ENCODE measurements at places on chromosomes 1 and 21. TPM values are rescaled to one million over a fixed set of nuclear protein-coding genes. Genes with fewer than 3 reads are reported as not detected.

GRCh38 chr1:44496541-44497171, 91.6 kb downstream of the RNF220 start:
- peaks cover 7% of the 10 kb centered on the region for H3K27me3 ChIP-seq
- no peak for DNase-seq
- H3K4me1 ChIP-seq = no peaks in the 10 kb centered on the region
- H3K36me3 ChIP-seq = no peaks in the 10 kb centered on the region
- no peak overlapping the region for H3K27ac ChIP-seq
- no peak overlapping the region for H3K4me3 ChIP-seq

DNA sequence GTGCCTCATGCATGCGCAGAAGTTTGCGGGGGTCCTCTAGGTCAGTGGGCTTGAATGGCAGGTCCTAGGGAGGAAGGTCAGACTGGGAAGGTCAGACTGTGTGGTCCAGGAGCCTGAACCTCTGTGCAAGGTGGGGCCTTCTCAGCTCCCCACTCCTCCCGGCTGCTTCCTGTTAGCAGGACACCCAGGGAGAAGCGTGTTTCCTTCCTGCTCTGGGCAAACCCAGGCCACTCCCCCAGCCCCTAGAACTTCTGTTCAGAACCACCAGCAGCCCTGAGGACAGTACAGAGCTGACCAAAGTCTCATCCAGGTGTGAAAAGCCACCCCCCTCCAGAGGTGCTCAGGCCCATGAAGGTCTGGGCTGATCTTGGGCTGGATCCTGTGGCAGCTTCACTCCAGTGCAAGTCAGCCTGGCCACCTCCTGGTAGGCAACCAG, 29.9 kb downstream of the NAV1 start:
- H3K4me3 ChIP-seq = no peak overlapping the region
- H3K4me1 ChIP-seq = peaks cover 2% of the 10 kb centered on the region
- H3K27me3 ChIP-seq = no peaks in the 10 kb centered on the region
- H3K36me3 ChIP-seq = no peaks in the 10 kb centered on the region
- H3K27ac ChIP-seq = no peak overlapping the region

DNA sequence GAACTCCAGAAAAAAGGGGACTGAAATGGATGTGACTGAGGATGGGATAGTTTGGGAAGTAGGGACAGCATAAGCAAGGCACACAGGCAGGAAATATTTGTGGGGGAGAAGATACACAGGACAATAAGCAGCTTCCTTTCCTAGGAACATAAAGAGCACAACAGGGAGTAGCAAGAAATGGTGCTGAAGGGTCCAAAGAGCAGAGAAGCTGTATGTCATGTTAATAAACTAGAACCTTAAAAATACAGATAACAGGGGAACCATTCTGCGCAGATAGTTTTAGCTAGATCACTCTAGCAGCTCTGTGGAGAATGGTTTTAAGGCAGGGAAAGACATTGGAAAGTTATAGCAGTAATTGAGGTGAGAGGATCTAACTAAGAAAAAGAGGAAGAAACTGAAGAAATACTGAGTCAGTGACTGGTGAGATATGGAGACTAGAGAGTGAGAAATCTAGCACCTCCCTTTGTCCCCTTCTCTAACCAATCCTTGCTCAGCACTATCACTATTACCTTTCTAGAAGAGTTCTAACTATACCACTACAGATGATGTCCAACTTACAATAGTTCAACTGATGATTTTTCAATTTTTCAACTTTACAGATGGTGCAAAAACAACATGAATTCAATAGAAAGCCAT, 95.0 kb downstream of the CDC42BPA start:
- peaks cover 16% of the 10 kb centered on the region for H3K27me3 ChIP-seq
- no peaks in the 10 kb centered on the region for H3K36me3 ChIP-seq
- no peak overlapping the region for H3K27ac ChIP-seq
- no peaks in the 10 kb centered on the region for H3K4me1 ChIP-seq

- no peak overlapping the region for H3K4me3 ChIP-seq
- no peaks in the 10 kb centered on the region for H3K36me3 ChIP-seq
- no peak overlapping the region for H3K27ac ChIP-seq
- no peak for DNase-seq
Measured at GRCh38 chr1:6273380-6273891, 12.5 kb upstream of the GPR153 start.

DNA sequence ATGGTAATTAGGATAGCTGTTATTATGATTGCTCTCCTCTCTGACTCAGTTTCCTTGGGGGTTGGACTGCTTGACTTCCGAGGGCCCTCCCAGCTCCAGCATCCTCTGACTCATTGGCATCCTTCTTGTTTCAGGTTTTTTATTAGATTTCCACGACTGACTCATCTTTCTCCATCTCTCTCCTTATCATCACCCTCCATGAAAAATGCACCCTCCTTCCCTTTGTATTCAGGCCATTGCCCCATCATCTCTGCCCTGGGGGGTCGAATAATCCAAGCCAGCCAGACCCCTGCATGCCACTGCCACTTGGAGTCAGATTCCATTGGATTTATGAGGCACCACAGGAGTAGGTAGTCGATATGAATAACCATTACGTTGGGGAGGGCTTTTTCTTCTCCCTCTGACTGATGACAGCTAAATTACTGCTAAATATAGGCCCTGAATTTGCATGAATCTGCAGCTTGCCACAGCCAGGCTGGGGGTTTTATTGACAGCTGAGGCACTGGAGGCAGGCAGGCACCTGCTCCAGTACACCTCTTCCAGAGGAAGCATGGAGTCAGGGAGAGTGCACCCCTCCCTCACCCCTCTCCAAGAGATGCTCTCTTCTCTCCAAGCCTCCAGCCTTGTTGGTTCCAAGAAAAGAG, 91.7 kb downstream of the C1orf94 start:
- no peak for DNase-seq
- no peaks in the 10 kb centered on the region for H3K36me3 ChIP-seq
- no peak overlapping the region for H3K27ac ChIP-seq

GRCh38 chr21:35050348-35051286, 1.5 kb upstream of the RUNX1 start:
- DNase-seq = no peak
- peak overlapping the region; percentile 50 for H3K27ac ChIP-seq
- peaks cover 5% of the 10 kb centered on the region for H3K27me3 ChIP-seq
- H3K36me3 ChIP-seq = peaks cover 3% of the 10 kb centered on the region
- peaks cover 68% of the 10 kb centered on the region for H3K4me1 ChIP-seq
- no peak overlapping the region for H3K4me3 ChIP-seq

DNA sequence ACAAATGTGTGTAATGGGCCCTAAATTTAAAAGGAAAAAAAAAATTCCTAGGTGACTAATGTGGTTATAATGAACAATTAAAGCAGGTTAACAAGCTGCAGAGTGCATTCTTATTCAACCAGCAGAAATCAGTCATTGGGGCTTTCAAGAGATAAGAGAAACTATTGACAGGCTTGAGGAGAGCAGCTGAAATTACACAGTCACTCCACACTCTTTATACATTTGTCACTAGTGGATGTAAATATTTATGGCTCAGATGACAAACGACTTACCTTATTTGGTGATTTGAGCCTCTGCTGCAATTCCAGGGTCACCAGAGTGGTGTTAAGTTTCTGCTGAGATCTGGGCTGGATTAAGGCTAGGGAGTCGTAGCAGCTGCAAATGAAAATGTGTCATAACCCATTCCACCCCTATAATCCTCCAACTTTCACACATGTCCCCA, 896.3 kb downstream of the TTLL7 start:
- no peak for DNase-seq

DNA sequence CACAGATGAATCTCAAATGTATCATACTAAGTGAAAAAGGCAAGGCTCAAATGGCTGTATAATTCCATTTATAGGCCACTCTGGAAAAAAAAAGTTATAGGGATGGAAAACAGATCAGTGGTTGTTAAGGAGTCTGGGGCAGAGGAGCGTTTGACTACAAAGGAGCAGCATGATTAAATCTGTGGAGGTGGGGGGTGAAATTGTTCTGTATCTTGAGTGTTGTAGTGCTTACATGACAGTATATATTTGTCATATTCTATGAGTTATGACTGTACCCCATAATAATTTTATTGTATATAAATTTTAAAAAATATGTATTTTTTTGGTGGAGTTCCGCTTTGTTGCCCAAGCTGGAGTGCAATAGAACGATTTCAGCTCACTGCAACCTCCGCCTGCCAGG, 10.3 kb downstream of the TAF12 start:
- peaks cover 11% of the 10 kb centered on the region for H3K36me3 ChIP-seq
- no peak overlapping the region for H3K4me3 ChIP-seq
- no peak for DNase-seq
- H3K27ac ChIP-seq = no peak overlapping the region

GRCh38 chr1:109719337-109719837, 7.3 kb downstream of the GSTM5 start:
- H3K36me3 ChIP-seq = no peaks in the 10 kb centered on the region
- H3K4me3 ChIP-seq = no peak overlapping the region
- DNase-seq = no peak
- no peak overlapping the region for H3K27ac ChIP-seq
- H3K27me3 ChIP-seq = peaks cover 5% of the 10 kb centered on the region
- H3K4me1 ChIP-seq = peaks cover 4% of the 10 kb centered on the region

DNA sequence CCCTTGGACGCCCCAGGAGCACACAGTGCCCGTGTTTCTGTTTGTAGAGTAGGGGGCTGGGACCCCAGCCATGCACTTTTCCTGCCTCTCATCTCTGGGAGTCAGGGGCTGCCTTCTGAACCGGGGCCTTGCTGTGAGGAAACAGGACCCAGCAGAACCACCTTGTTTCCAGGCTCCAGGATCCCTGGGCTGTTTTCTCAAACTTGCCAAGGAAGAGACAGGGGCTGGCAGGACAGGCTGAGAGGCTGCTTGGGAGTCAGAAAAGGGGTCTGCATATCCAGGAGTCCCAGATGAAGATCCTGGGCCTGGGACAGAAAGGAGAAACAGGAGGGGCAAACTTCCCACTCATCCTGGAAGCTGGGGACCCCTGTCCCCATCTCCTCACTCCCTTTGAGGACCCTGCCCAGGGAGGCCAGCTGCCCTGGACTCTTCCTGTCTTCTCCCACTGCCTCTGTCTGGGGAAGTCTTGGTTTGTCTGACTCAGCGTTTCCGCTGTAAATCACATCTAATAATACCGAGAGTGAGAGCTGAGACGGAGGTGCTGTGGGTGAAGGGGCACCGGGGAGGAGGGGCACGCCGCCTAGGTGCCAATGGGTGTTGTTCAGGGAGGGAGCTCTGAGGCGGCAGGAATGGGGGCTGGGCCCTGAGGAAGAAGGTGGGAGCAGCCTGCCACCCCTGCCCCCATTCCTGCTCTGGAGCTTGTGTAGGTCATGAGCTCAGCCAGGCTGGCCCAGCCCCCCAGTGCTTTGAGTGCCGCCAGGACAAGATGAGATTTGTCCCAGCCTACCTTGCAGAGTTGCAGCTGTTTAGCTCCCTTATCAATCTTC, 16.7 kb downstream of the POU3F1 start:
- peak overlapping the region; percentile 87 for H3K27ac ChIP-seq
- H3K4me3 ChIP-seq = peak overlapping the region; percentile 59
- peaks cover 5% of the 10 kb centered on the region for H3K36me3 ChIP-seq
- DNase-seq = peak; percentile 81

- no peaks in the 10 kb centered on the region for H3K4me1 ChIP-seq
- no peaks in the 10 kb centered on the region for H3K36me3 ChIP-seq
- no peak overlapping the region for H3K27ac ChIP-seq
- H3K27me3 ChIP-seq = no peaks in the 10 kb centered on the region
- no peak overlapping the region for H3K4me3 ChIP-seq
- no peak for DNase-seq
Measured at GRCh38 chr1:3227893-3228292, 158.9 kb downstream of the PRDM16 start.

GRCh38 chr1:36248250-36248894, 24.1 kb downstream of the THRAP3 start:
- H3K4me1 ChIP-seq = peaks cover 42% of the 10 kb centered on the region
- H3K27me3 ChIP-seq = no peaks in the 10 kb centered on the region
- H3K36me3 ChIP-seq = peaks cover 33% of the 10 kb centered on the region
- no peak overlapping the region for H3K4me3 ChIP-seq
- peak overlapping the region; percentile 70 for H3K27ac ChIP-seq

DNA sequence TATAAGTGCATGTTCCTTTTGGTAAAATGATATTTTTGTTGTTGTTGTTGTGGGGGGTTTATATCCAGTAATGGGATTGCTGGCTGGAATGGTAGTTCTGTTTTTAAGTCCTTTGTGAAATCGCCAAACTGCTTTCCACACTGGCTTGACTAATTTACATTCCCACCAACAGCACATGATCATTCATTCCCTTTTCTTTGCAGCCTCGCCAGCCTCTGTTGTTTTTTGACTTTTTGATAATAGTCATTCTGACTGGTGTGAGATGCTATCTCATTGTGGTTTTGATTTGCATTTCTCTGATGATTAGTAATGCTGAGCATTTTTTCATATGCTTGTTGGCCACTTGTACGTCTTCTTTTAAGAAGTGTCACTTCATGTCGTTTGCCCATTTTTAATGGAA, 188.5 kb upstream of the CHRM3 start:
- H3K36me3 ChIP-seq = no peaks in the 10 kb centered on the region
- no peaks in the 10 kb centered on the region for H3K27me3 ChIP-seq
- H3K27ac ChIP-seq = no peak overlapping the region

DNA sequence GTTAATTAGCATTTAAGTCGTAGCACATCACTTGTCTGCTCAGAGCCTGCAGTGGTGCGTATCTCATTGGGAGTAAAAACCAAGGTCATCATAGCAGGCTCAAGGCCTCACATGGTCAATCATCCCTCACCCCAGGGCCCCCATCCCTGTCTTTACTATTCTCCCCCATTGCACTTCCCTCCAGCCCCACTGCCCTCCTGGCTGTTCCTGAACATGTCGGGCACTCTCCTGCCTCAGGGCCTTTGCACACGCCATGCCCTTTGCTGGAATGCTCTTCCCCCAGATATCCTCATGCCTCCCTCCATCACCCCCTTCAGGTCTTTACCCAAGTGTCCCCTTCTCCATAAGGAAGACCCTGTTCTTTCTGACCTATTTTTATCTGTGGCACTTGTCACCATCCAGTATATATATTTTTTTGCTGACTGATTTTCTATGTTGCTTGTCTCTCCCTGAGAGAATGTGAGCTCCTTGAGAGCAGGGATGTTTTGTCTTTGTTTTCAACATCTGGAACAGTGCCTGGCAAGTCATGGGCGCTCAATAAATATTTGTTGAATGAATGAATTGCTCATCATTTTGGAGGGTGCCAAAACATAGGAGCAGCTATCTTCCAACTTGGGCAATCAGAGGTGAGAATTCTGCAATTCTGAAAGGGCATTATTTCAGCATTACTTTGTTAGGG, 74.1 kb upstream of the POU3F1 start:
- no peaks in the 10 kb centered on the region for H3K4me1 ChIP-seq
- DNase-seq = no peak
- no peaks in the 10 kb centered on the region for H3K27me3 ChIP-seq
- no peaks in the 10 kb centered on the region for H3K36me3 ChIP-seq

GRCh38 chr1:117575586-117576225, 30.1 kb upstream of the TENT5C start:
- H3K27ac ChIP-seq = no peak overlapping the region
- peaks cover 10% of the 10 kb centered on the region for H3K4me1 ChIP-seq
- no peak overlapping the region for H3K4me3 ChIP-seq
- H3K36me3 ChIP-seq = no peaks in the 10 kb centered on the region

The TSPAN2 gene
- 0.26 TPM for total RNA-seq

The ANGPTL3 gene
- not detected for total RNA-seq

The MRPS14 gene
- 44.0 TPM for total RNA-seq

The GPATCH4 gene
- 103 TPM for total RNA-seq

The LCA5L gene
- 0.36 TPM for total RNA-seq

Data from activated naive CD8-positive, alpha-beta T cell treated with anti-CD3 and anti-CD28 coated beads for 36 hours (primary cell).